Fibroblast of skin of scalp (primary cell): ENCODE measurements at places on chromosomes 5 and 9.

GRCh38 chr5:142748132-142748531 is 22.0 kb upstream of the ARHGAP26 start:
- no peak for DNase-seq

GRCh38 chr5:146027751-146028150 is 77.6 kb downstream of the PLAC8L1 start:
- DNase-seq = no peak

DNA sequence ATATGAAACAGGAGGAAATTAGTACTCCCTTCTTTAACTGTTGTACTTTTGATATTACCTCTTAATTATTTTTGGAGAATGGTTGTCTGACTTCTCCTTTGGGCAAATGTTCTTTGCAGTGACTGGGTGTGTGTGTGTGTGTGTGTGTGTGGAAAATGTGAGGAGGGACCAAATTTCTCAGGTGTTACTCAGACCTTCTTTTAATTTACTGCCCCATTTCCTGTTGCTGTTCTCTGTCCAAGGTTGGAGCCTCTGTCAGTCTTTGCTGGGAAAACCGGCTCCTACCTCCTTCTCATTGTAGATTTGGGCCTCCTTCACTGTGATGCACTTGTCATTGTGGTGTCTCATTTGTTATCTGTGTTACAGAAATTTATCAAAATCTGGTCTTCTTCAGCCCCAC is 68.4 kb downstream of the PBX3 start:
- DNase-seq = no peak

DNA sequence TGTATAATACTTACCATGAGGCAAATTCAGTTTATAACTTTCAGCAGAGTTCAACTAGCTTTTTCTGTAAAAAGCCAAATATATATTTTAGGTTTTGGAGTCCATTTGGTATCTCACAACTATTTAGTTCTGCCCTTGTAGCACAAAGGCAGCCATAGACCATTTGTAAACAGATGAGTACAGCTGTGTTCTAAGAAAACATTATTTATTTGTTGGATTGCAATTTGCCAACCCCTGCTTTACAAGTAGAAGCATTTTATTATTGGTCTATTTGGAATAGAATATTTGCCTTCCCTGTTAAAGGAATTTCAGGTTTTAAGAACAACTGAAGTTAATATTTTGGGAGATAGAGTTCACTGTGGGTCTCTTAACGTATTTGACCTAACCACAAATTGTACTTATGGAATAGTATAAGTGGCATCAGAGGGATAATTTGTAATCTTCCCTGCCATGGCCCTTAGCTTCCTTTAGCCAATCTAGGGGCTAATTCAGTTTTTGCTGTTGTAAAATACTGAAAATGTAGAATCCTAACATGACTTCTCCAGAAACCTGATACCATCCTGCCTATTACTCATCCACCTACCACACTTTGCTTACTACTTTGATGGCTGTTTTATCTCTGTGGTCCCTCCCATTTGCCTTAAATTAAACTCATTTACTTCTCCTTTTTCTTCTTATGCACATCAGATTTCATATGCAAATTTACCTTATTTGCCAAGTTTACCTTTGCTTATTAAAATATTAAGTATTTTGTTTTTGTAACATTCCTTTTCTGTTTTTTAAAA is 109.2 kb downstream of the DMXL1 start:
- no peak for DNase-seq

DNA sequence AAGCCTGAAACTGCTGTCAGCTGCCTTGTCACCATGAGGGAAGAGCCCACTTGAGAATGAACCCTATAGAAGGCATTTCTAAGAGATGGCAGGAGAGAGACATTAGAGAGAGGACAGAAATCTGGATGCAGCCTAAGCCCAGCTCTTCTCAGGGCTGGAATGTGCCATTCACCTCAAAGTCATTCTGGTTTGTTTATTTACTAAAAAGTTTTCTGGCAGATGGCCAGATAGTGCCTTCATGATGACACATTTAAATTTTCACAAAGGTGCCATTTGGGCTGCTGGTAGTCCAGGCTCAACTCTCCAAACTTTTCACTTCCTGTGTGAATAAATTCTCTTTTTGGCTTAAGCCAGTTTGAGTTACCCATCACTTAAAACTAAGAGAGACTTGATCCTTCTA is 144.6 kb upstream of the ZNF366 start:
- DNase-seq = peak; percentile 14

DNA sequence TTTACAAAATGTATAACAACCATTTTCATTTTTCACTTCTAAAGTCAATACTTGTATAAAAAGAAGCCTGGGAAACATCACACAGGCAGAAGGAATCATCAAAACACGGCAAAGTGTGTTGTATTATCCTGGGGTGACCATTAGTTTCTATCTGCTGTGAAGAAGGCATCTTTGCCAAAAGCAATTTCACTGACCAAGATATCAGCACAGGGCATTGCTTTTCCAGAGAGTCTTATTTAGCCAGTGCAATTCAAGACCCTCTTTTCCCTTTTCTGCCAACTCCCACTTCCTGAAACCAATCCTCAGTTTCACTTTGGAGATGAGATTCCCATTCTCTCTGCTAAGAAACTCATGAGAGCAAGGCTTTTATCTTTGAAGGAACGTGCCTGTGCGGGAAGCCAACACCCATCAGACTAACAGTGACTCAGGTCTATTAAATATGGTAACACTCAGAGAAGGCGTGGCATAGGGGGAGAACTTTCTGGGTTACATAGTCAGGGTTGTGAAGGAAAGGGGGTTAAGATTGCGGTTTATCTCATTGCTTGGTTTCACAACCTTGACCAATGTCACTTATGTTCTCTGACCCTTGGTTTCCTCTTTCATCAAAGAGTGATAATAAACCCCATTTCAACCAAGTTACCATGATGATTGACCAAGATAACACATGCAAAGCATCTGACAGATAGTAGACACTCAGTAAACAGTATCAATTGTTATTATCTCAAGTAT is 666.9 kb upstream of the KLF4 start:
- no peak for DNase-seq

DNA sequence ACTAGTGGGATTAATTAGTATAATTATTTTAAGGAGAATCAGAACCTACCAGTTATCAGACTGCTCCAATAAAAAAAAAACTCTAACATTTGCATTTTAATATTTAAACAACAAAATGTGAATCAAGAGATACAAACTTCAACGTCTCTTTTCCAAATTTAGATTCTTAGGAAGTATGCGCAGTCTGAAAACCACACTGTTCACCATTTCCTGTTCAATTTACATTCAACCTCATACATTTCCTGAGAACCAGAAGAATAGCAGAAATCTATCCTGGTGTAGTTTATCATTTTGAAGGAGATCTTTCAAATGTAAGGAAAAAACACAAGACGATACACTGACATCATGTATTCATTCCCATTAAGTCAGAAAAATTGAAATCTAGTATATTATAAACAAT is 869.2 kb downstream of the EFNA5 start:
- DNase-seq = no peak

DNA sequence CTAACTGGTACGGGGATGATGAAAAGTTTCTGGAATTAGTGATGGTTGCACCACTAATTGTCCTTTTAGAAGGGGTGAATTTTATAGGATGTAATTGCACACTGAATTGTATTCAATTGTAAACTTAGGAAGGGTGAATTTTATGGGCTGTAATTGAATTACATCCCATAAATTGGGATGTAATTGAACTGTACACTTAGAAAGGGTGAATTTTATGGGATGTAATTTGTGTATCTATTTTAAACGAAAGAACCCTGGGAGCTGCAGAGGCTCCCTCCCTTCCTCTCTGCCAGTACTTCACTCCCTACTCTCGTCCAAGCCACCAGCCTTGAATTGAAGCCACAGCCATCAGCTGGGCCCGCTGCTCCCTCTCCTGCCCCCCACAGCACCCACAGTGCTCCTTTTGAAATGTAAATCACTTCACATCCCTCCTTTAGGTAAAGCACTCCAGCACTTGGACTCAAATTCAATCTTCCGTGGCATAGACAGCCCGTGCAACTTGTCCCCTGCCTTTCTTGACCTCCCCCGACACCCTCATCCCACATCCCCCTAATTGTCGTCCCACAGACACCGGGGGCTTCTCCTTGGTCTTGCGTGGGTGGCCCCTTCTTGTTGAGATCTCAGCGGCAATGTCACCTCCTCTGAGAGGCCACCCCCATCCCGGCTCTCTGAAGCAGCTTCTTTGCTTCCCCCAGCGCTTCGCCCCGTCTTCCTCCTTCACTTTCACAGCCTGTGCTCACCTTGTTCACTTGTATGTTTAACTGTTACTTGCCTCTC is 84.2 kb upstream of the HRH2 start:
- DNase-seq = no peak

GRCh38 chr5:148425808-148426207 is 42.0 kb downstream of the FBXO38 start:
- DNase-seq = no peak

DNA sequence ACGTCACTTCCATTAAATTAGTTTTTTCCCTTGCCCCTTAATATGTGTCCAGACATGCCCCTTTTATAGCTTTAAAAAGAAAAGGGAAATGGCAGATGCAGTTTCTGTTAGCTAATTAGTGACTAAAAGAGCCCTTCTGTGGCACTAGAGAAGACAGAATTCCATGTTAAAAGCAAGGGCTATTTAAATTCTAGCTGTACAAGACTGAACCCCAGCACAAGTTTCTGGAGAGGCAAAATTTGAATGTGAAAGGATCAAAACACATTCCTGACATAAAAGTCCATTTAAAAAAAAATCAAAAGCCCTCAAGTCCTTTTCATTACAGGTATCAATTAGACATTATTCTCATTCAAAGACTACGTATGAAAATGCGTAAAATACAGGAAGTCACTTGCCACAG is 78.7 kb downstream of the HAPLN1 start:
- no peak for DNase-seq

- DNase-seq = no peak
Measured at GRCh38 chr9:128369024-128369706, 2.0 kb upstream of the URM1 start.

DNA sequence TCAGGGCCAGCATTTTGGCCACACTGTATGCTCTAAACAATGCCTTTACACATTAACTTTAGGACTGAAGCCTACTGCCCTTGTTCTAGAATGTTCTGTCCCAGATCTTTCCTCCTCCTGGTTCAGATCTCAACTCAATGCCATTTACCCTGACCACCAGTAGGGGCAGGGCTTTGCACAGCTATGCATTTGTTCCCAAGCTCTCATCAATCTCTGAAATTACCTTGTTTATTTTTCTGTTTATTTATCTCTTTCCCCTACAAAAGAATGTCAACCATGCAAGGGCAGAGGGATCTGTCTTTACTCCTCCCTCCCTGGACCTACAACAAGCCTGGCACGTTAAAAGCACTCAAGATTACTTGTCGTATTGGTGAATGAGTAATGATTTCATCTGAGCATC is 612.9 kb downstream of the BNC2 start:
- no peak for DNase-seq

DNA sequence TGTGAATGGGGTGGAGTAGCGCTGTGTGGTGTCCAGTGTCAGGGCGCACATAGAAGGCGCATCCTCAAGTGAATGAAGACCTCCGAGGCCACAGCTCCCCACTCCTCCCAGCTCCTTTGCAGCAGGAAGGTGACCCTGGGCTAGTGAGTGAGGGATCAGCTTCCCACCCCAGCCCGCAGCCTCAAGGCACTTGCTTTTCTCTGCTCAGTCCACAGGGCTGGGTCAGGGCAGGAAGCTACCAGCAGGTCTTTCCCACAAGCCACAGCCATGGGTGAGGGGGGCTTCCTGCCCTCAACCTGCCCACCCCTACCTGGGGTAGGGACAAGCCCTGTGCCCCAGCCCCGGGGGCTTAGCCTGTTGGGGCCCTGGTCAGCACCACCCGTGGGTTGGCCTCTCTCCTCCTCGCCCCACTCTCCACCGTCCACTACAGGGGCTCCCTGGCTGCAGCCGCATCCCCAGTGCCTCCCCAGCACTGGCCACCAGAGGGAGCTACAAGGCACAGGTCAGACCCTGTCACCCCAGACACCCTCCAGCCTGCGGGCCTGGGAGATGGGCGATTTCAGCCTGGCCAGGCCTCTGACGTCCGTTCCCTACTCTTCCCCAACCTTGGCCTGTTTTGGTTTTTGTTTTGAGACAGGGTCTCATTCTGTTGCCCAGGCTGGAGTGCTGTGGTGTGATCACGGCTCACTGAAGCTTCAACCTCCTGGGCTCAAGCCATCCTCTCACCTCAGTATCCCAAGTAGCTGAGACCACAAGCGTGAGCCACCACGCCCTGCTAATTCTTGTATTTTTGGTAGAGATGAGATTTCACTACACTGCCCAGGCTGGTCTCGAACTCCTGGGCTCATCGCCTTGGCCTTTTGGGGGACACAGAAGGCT is 1.3 kb upstream of the ABCA2 start:
- DNase-seq = peak; percentile 44

- DNase-seq = no peak
Measured at GRCh38 chr9:4550777-4551484, 60.7 kb downstream of the SLC1A1 start.

DNA sequence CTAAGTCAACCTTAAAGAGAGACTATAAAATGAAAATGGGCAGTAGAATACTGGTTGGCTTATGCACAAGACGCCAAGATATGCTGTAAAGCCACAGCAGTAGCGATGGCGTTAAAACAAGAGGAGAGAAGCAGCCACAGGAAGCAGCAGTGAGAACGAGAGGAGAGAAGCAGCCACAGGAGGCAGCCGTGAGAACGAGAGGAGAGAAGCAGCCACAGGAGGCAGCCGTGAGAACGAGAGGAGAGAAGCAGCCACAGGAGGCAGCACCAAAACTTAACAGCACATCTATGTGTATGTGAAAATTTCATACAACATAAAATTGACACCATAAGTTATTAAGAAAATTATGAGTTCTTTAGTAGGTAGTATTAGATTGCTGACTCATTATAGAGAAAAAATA is 2318.6 kb upstream of the ACO1 start:
- no peak for DNase-seq

- DNase-seq = no peak
Measured at GRCh38 chr9:93654351-93654961, 78.1 kb downstream of the PHF2 start.

GRCh38 chr9:90808890-90809685 is 7.5 kb downstream of the SYK start:
- DNase-seq = no peak

DNA sequence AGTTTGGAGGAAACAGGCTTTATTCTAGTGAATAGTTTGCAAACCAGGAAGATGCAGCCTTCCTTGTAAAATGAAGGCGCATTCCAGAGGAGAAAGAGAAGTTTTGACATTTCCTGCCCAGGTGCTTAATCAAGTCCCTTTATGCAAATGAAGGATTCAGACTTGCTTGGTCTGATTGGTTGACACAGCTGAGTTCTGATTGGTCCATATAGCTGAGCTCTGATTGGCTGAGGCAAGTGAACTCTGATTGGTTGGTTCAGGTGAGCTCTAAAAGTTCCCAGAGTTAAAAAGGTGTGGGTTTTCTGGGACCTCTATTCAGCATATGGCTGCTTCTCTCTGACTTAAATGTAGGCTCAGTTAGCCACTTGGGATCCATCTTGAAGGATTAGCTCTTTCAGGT is 151.0 kb downstream of the CACNA1B start:
- DNase-seq = no peak

DNA sequence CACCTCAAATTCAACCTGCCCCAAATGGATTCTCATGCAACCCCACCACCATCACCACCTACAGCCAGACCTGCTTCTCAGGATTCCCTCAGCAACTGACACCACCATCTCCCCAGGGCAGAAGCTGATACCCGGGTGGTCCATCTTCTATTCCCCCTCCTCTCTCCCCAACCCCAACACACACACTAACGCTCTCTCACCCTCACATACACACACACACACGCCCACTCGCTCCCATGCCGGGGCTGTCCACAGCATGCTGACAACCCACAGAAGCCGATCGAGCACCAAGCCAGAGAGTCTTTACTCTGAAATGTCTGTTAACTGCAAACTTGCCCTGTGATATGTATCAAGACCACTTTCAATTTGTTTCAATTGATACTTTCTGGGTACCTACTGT is 28.4 kb downstream of the B4GALT1 start:
- no peak for DNase-seq
